Fibroblast of skin of back (primary cell): ENCODE measurements at places on chromosomes 5 and 9.
A peak's percentile ranks its signal among the peaks of the same experiment; 100 is the strongest.

GRCh38 chr9:90515510-90515909, 127.1 kb downstream of the DIRAS2 start:
- DNase-seq: no peak

- DNase-seq: peak; percentile 8
These were observed 395.0 kb upstream of the SMARCA2 start for GRCh38 chr9:1619915-1620710.

- DNase-seq: peak; percentile 82
These were observed 193.3 kb downstream of the NTRK2 start for GRCh38 chr9:84862810-84863287.

GRCh38 chr9:74361508-74361907, 135.6 kb upstream of the RORB start:
- no peak for DNase-seq

DNA sequence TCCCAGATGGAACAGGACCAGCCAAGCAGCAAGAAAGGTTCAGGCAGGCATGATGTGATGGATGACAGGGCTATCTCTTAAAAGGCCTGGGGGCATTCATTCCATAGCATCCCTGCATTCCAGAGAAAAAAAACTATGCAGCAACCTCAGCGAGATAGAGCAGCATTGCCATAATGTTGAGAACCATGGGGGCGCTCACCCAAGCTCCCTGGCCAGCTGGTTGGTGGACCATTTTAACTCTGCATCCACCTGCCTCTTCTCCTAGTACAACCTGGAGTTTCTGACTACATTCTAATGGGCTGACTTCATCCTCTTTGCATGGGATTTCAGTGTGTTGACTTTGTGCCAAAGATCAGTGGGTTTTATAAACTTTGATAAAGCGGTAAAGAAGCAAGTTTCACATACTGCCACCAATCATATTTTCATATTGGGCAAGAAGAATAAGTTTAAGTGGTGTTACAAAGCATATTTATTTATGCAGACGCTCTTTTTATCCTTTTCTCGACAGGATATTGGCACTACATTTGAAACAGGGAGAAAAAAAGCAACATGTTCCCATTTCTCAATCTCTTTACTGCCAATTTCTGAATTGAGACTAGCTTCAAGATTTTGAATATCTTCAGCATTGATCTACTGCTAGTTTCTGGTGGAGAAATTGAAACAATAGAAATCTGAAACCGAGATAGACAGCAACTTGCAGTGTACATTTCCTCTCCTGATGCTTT, 378.3 kb upstream of the WWC1 start:
- peak; percentile 63 for DNase-seq

DNA sequence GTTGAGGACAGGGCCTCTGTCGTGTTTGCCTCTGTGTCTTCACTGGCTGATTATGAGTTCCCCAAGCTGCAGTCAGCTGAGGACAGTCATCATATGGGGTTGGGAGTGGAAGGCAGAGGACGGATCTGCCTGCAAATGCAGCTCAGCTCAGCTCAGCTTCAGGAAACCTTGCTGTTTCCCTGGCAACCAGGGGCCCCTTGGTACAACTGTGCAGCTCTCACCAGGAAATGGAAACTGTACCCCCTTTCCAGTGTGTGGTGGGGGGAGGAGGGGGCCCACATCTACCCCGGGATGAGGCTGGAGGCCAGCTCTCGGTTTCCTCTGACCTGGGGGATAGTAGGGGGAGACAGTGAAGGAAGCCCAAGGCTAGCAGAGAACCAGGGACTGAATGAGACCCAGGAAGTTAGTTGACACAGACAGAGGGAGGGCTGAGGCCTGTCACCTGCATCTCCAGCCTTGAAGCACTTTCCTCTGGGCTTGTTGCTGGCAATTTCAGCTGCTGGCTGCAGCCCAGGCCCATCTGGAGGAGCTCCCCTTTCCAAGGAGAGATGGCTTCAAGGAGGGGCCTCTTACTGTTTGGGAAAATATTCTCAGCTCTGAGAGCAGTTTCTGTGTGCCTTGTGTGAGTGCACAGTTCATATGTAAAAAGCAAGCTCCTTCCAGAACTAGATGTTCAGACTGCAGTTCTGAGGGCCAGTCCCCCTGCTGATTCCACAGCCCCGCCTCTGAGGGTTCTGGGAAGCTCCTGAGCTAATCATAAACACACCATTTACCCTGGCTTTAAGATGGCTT, 6.9 kb downstream of the ANXA6 start:
- DNase-seq: peak; percentile 25
